ENCODE measurements at places on chromosomes 3 and 15.

GRCh38 chr3:129317014-129317771, 38.5 kb downstream of the HMCES start:
- H3K27ac ChIP-seq: no peak overlapping the region
- DNase-seq: no peak
- peaks cover 18% of the 10 kb centered on the region for H3K27me3 ChIP-seq

DNA sequence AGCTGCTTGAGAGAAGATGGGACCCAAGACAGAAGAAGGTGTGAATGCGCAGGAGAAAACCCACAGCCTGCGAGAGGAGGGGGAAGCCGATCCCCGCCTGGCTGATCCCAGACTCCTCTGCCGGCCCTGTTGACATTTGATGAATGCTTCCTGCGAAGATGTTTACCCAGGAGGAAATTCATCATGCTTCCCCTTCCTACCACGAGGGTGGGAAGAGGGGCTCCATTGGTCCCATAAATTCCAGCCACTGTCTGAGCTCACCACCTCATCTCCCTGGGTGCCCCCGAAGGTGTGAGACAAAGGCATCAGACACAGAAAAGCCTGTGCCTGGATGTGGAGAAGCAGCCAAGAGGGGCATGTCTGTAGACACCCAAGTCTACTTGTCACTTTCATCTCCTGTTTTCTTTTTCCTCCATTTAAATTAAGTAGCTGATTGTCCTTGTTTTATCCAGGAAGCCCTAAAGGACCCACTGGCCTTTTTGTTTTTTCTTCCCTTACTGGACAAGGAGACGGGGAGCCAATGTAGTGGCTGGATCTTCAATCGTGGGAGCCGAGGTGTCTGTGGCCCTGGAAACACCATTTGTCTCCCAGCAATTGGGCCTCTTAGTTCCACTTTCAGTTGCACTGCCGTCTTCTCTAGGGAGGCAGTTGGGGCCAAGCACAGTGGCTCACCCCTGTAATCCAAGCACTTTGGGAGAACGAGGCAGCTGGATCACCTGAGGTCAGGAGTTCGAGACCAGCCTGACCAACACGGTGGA, 95.3 kb upstream of the HES1 start:
- H3K27ac ChIP-seq: no peak overlapping the region
- DNase-seq: no peak
- H3K36me3 ChIP-seq: no peaks in the 10 kb centered on the region
- no peak overlapping the region for H3K4me3 ChIP-seq
- H3K4me1 ChIP-seq: peaks cover 11% of the 10 kb centered on the region

DNA sequence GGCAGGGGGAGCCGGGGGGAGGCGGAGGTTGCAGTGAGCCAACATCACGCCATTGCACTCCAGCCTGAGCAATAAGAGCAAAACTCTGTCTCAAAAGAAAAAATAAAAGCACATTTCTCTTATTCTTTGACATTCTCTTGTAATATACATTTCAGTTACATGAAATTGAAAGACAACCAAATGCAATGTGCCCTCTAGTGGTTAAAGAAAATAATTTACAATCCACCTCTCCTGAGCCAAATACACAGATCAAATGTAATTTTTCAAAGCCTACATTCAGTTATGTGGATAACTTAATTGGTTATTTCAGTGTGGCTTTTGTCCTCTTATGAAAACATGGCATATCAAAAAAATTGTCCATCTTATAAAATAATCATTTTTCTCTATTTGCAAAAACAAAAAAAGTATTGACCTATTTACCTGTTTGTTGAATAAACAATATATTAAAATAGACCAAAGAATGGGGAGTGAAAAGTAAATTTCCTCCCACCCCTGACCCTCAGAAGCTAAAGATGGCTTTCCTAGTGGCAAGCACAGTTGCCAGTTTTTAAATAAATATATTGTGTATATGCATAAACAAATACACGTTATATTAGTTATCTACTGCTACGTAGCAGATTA, 14.2 kb upstream of the U2SURP start:
- H3K27ac ChIP-seq: no peak overlapping the region
- no peaks in the 10 kb centered on the region for H3K36me3 ChIP-seq
- no peak for DNase-seq
- peaks cover 5% of the 10 kb centered on the region for H3K4me1 ChIP-seq
- no peaks in the 10 kb centered on the region for H3K27me3 ChIP-seq

- H3K4me1 ChIP-seq: peaks cover 10% of the 10 kb centered on the region
- no peak overlapping the region for H3K4me3 ChIP-seq
- peaks cover 32% of the 10 kb centered on the region for H3K27me3 ChIP-seq
- H3K27ac ChIP-seq: no peak overlapping the region
Observed at GRCh38 chr15:65408324-65409035, 14.3 kb downstream of the IGDCC4 start.

- peaks cover 45% of the 10 kb centered on the region for H3K4me1 ChIP-seq
- no peaks in the 10 kb centered on the region for H3K27me3 ChIP-seq
- peak; percentile 9 for DNase-seq
- H3K36me3 ChIP-seq: peaks cover 29% of the 10 kb centered on the region
Observed at GRCh38 chr3:4425707-4426106, 41.4 kb downstream of the SUMF1 start.

DNA sequence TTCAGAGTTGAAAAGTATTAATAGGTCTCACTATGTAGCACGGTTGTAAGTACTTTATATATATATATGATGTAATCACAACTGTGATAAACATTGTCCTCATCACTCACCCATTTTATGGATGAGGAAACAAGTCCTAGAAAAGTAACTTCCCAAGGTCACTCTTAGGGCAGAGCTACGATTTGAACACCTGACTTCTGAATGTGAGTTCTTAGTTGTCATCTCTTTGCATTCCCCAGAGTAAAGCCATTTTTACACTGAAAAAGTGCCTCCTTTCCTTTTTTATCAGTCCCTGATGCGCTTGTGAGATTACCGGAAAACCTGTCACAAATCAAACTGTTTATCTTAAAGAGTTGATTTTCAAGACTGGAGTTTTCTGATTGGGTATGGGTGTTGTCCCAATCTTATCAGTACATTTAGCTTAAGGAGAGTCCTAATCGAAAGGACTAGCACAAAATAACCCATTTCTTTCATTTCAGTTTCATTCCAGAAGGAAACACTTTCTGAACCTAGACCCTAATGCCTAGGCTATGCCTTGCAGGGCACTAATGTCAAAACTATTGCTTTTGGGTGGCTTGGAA, 2.3 kb upstream of the EDEM1 start:
- no peaks in the 10 kb centered on the region for H3K27me3 ChIP-seq
- no peak for DNase-seq
- peaks cover 65% of the 10 kb centered on the region for H3K4me1 ChIP-seq
- H3K27ac ChIP-seq: peak overlapping the region; percentile 69
- no peak overlapping the region for H3K4me3 ChIP-seq

GRCh38 chr3:56761887-56762651, 39.7 kb downstream of the ARHGEF3 start:
- H3K36me3 ChIP-seq: peaks cover 15% of the 10 kb centered on the region
- no peak overlapping the region for H3K4me3 ChIP-seq
- peaks cover 19% of the 10 kb centered on the region for H3K4me1 ChIP-seq
- DNase-seq: no peak

DNA sequence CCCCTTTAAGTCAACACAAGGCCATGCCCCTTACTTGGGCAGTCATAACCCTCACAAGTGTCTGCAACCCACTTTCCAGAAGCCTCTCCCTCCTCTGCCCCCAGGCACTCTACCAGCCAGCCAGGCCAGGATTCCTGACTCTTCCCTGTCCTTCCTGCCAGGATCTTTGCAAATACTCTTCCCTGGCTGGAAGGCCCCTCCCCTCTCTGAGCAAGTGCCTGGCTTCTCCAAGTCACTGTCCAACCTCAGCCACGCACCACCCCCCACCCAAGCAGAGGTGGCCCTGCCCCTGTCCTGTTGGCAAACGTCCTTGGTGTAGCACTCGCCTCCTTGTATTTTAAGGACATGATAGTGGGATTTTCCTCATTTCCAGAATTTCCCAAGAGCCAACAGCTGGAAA, 54.7 kb upstream of the USP3 start:
- no peak overlapping the region for H3K4me3 ChIP-seq
- H3K27me3 ChIP-seq: no peaks in the 10 kb centered on the region
- no peak overlapping the region for H3K27ac ChIP-seq
- H3K36me3 ChIP-seq: no peaks in the 10 kb centered on the region
- DNase-seq: no peak
- peaks cover 5% of the 10 kb centered on the region for H3K4me1 ChIP-seq

DNA sequence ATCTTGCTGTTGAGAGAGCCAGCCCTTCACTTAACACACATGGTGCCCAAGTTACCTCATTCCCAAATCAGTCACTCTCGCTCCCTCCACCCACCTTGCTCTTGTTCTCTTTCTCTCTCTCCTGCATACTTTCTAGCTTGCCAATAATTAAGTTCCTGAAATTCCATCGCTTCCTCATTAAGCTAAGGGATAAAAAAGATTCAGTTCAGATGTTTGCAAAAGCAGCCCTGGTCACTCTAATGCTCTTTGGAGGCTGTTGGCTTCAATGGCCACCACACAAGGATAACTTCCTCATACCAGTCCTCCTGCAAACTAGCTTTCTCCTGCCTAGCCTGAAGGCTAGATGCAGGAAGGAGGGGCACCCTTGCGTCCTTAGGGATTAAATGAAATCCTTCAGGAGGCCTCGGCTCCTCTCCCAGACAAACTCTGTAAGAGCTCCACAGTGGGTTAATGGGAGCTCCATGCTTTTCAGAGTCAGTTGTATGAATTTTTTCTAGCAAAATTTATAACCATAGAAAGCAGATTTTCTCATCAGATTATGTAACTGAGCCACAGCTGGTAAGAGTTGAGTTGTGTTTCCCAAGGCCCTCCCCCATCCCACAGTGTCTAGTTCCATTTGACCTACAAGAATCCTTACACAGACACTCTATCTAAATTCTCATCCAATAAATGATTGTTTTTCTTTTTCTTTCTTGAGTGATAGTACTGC, 176.6 kb upstream of the TRIM42 start:
- no peaks in the 10 kb centered on the region for H3K36me3 ChIP-seq
- H3K4me1 ChIP-seq: no peaks in the 10 kb centered on the region
- H3K27ac ChIP-seq: no peak overlapping the region
- H3K4me3 ChIP-seq: no peak overlapping the region

GRCh38 chr3:163587342-163587741, 1491.0 kb downstream of the SI start:
- no peaks in the 10 kb centered on the region for H3K27me3 ChIP-seq
- no peak overlapping the region for H3K4me3 ChIP-seq
- no peak for DNase-seq
- H3K4me1 ChIP-seq: no peaks in the 10 kb centered on the region

GRCh38 chr3:152960684-152961083, 125.8 kb downstream of the P2RY1 start:
- DNase-seq: no peak
- H3K27me3 ChIP-seq: no peaks in the 10 kb centered on the region
- no peak overlapping the region for H3K27ac ChIP-seq
- peaks cover 17% of the 10 kb centered on the region for H3K4me1 ChIP-seq

DNA sequence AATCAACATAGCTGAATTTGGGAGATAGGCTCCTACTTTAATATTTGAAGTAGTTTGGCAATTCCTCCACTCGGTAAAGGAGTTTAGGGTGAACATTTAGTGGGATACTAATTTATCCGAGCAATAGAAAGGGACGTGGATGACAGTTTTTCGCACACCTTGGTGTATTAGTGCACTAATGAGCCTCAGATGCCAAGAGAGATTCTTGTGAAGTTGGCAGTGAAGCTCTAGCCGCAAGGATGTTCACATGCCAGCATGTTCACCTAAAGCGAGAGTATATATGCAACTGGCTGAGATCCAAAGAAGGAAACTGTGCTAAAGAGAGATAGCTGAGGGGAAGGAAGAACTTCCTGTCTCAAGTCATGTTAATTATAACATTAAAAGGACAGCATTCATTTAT, 58.5 kb downstream of the TGFBR2 start:
- H3K36me3 ChIP-seq: peaks cover 59% of the 10 kb centered on the region
- H3K4me3 ChIP-seq: no peak overlapping the region
- H3K27me3 ChIP-seq: no peaks in the 10 kb centered on the region
- peaks cover 92% of the 10 kb centered on the region for H3K4me1 ChIP-seq

DNA sequence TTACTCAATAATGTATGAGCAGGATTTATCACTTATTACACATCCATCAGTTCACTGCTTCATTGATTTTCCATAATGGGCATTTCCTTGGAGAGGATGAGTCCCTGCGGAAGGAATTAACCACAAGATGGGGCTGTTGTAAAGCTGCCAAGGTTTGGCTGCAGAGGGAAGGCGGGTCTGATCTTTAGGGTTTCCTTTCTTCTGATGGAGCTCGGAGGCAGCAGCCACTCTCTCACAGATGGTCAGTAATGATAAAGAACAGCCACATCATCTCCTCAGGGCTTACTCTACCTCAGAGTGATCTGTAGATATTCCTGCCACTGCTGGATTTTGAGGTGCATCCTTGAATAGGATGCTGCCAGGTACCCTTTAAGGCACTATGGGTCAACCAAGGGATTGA, 115.2 kb downstream of the USP13 start:
- no peaks in the 10 kb centered on the region for H3K27me3 ChIP-seq
- peaks cover 3% of the 10 kb centered on the region for H3K4me1 ChIP-seq
- no peak overlapping the region for H3K27ac ChIP-seq
- H3K36me3 ChIP-seq: peaks cover 50% of the 10 kb centered on the region

DNA sequence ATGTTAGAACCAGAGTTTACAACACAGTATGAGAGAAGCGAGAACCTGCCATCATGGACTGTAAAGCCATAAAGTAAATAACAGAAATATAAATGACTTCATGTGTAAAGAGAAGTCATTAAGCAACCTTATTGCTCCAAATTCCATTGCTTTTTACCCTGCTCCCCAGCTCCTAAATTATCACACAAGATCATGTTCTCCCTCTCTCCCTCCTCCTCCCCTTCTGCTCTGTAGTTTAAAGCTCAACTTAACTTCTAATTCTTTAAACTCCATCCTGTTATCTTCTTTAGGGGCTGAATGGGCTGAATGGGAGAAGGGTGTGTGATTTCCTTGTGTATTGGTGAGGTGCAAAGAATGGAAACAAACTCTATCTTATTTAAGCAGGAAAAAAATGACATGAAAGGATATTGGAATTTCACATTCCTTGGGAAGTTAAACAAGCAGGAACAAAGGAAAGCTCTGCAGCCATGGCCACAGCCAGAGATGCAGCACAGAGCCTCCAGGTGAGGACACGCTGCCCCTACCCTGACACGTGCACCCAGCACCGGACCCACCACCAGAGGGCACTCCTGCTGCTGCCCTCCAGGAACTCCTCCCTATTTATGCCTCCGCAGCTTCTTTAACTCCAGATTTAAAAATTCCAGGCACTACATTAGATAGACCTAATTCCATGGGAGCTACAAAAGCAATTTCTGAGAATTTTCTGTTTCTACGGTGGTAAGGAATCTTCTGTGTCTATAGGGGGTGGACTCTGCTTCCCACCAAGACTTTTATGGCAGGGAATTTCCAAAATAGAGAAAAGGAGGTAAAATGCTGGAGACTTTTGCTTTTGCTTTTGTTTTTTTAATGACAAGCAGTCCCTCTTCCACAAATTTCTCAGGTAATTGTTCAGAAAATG, 76.9 kb upstream of the ABI3BP start:
- H3K36me3 ChIP-seq: no peaks in the 10 kb centered on the region
- H3K4me1 ChIP-seq: no peaks in the 10 kb centered on the region
- H3K4me3 ChIP-seq: no peak overlapping the region
- peaks cover 13% of the 10 kb centered on the region for H3K27me3 ChIP-seq

GRCh38 chr3:171718493-171719185, 91.6 kb downstream of the PLD1 start:
- peaks cover 3% of the 10 kb centered on the region for H3K27me3 ChIP-seq
- DNase-seq: no peak
- H3K4me1 ChIP-seq: no peaks in the 10 kb centered on the region
- H3K36me3 ChIP-seq: peaks cover 2% of the 10 kb centered on the region

All from stimulated activated naive B cell treated with anti-CD40 and anti-IgM and Interleukin-4, amounts not matched to agents 10 μg/mL and 1 μg/mL and 100 μg/mL, for 72 hours (primary cell).